ENCODE measurements at places on chromosomes 7 and 10. TPM values are rescaled to one million over a fixed set of nuclear protein-coding genes. Genes with fewer than 3 reads are reported as not detected.
A peak's percentile ranks its signal among the peaks of the same experiment; 100 is the strongest.

ACHE gene
- total RNA-seq = 0.22 TPM

DNA sequence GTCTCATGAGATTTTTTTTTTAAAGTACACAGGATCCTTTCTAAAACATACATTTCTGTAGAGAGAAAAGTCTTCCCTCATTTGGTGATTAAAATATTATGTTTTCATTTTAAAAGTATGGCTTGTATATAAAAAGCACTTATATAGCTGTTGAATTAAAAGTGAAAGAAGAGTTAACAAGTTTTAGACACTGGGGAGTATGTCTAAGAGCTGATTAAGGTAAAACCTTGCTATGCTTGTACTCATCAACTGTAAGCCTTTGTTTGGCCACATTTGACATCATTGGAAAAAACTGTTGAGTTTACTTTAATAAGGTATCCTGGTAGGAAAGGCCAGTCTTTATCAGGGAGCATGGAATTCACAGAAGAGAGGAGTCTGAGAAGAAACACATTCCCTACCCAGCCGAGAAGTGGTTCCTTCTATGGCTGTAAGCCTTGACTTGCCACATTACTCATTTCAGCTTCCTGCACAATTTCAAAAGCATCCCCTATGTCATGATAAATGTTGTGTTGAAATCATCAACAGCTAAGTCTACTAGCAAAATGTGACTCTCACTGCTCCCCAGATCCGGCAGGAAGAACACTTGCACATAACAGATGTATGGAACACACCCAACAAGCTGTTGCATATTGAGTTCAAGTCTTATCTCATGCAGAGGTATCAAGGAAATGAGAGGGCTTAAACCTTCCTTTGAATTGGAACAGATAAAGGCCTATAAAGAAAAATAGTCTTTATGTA lies 171.8 kb upstream of the CDK1 start:
- no peak for DNase-seq

DNA sequence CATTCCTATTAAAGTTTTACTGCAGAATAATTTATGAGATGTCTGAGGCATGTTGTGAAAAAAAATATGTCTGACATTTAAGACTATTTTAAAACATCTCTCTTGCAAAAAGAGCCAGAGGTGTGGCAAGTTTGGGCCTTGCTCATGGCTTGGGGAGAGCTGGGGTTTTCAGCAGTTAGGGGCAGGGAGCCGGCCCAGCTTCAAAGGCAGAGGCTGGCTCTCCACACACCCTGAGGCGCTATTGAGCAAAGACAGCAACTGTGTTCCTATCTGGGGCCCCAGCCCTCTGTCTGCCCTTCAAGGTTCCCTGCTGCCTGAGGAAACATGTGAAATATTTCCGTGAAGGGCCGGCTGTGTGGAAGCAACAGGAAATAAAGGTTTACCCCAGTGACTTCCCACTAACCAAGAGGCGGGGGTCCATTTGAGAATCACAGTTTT lies 94.0 kb downstream of the SORBS1 start:
- DNase-seq = no peak

GRCh38 chr10:72509206-72509799 lies 116.6 kb downstream of the MICU1 start:
- DNase-seq = no peak

GRCh38 chr10:24556750-24557742 lies 166.6 kb downstream of the ARHGAP21 start:
- peak; percentile 40 for DNase-seq

- no peak for DNase-seq
Measured at GRCh38 chr10:50552771-50553535, 70.8 kb downstream of the SGMS1 start.

GRCh38 chr7:24442170-24442777 lies 131.0 kb upstream of the PALS2 start:
- no peak for DNase-seq

GRCh38 chr7:3559278-3559677 lies 258.2 kb downstream of the SDK1 start:
- no peak for DNase-seq

DNA sequence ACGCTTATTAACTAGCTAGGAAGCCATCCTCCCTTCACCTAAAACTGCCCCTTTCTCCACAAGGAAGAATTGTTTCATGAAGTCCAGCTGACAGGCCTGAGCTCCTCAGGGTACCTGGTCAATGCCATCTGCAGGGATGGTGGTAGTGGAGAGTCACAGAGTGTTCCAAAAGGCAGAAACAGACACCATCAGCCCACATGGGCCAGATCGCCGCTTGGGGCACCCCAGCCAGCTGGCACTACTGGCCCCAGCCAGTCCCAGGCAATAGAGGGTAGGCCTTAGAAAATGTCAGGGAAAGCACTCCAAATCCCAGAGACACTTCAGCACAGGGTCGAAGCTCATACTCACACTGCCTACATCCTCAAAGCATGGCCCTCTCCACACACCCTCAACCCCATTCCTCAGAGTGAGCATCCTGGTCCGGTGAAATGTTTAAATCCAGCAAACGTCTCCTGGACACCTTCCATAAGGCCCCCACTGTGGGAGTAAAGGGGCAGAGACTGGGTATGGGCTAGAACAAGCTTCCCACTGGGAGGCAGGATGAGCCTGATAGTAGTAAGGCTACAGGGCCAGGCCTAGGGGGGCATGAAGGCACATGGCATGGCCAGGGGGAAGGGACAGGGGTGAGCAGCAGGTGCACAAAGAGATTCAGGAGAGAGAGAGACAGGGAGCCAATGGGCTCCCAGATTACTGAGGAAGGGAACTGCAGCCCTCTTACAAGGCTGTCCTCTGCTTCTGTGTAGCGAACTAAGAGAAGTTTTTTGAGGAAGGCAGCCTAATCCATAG lies 1.9 kb downstream of the LRRC20 start:
- no peak for DNase-seq

DNA sequence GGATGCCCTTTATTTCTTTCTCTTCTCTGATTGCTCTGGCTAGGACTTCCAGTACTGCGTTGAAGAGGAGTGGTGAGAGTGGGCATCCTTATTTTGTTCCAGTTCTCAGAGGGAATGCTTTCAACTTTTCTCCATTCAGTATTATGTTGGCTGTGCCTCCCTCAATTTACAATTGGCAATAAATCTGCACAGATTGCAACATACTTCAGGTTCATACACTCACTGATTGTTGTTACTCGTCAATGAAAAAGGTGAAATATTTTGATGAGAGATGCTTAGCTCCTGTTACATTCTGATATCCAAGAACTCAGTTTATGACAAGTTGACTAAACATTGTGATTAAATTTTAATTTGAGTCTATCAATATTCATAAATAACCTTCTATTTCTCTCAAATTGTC lies 37.9 kb upstream of the DKK1 start:
- no peak for DNase-seq

DNA sequence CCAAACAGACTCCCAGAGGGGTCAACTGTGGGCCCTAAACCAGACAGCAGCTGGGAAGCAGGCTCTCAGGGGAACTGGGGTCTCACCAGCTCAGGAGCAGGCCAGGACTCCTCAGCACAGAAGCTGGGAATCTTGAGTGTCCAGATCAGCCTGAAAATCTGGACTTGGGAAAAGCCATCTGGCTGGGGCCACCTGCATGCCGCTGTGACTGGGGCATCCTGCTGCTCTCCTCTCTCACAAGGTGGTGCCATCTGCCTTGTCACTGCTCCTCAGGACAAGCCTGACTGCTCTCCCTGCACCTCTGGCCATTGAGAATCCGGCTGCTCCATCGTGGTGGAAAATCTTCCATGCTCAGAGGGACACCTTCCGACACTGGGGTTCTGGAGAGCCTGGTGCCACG lies 141.4 kb downstream of the PLPP4 start:
- no peak for DNase-seq
